ENCODE measurements at places on chromosomes 3 and 15.

GRCh38 chr3:4720316-4721075, 227.3 kb downstream of the ITPR1 start:
- no peak for DNase-seq

- DNase-seq: no peak
These were observed 27.5 kb upstream of the DENND4A start for GRCh38 chr15:65819563-65819960.

DNA sequence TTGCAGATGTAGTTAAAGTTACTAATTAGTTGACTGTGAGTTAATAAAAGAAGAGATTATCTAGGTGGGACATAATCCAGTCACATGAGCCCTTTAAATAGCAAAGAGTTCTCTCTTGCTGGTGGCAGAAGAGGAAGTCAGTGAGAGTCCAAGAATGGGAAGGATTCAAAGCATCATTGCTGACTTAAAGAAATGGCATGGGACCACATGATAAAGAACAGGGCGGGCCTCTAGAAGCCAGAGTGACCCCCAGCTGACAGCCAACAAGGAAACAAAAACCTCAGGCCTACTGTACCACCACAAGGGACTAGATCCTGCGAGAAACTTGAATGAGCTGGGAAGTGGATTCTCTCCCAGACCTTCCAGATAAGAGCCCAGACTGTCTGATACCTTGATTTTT, 447.2 kb upstream of the CCDC54 start:
- no peak for DNase-seq

- DNase-seq: no peak
These were observed 42.6 kb downstream of the WHAMM start for GRCh38 chr15:82851981-82852511.

DNA sequence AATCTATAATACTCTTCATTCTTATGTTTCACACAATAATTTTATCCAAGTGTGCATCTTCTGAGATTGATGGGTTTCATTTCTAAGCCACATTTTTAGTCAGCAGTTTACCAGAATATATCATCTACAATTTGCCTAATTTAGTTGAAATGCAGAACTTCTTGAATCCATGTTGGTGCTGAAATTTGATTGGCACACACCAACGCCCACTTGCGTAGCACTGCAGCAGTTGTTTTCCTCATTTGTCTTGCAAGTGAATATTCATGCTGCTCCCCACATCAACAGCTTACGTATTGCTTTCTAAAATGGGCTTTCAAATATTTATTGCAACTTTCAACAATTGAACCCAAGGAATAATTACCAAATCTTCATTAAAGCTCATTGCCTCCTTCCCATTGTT, 87.8 kb upstream of the CTDSPL start:
- no peak for DNase-seq

DNA sequence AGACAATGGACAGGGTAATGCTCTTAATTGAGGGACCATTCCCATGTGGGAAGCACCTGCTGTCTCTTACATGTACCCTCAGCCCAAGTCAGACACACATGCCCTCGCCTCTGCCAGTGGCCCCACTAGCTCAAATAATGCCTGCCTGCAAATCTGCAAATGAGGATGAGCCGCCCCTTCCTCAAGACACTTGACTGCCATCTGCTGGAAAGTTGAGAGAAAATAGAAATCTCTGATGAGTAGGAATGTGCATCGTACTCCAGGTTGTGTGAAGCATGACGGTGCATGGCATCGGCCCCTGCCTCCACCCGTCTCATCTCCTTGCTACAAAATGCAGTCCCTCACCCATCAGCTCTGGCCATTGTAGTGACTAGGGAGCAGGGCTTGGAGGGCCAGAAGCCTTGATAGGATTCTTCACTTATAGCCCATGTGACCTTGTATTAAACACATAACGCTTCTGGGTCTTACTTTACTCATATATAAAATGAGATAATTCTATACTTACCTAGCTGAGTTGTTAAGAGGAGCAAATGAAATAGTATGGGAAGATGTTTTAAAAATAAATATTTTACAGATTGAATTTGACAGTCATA, 6.3 kb upstream of the SCN5A start:
- DNase-seq: no peak

- DNase-seq: no peak
These were observed 86.2 kb upstream of the CMSS1 start for GRCh38 chr3:99731499-99731898.

- DNase-seq: peak; percentile 52
These were observed 305.9 kb downstream of the CACNA2D3 start for GRCh38 chr3:54427941-54428871.

- DNase-seq: peak; percentile 50
These were observed 1.1 kb downstream of the SLCO3A1 start for GRCh38 chr15:91854639-91854990.

- no peak for DNase-seq
These were observed 5.2 kb downstream of the SYNM start for GRCh38 chr15:99110093-99110492.

Measured in stimulated activated CD8-positive, alpha-beta memory T cell treated with anti-CD3 and anti-CD28 coated beads, Interleukin-4, amount 100 ng/mL, for 48 hours (primary cell).